ENCODE measurements at places on chromosomes 6 and 20. TPM values are rescaled to one million over a fixed set of nuclear protein-coding genes. Genes with fewer than 3 reads are reported as not detected.

Gene CDK5RAP1
- 30.5 TPM for polyA plus RNA-seq

Gene TSPO2
- polyA plus RNA-seq = not detected

Gene COL21A1
- 0.07 TPM for polyA plus RNA-seq

Gene PRL
- polyA plus RNA-seq = not detected

Gene DNAJC5
- 26.2 TPM for polyA plus RNA-seq

Gene CST1
- not detected for polyA plus RNA-seq

Gene ROS1
- polyA plus RNA-seq = 1.8 TPM

Gene SIRPD
- polyA plus RNA-seq = not detected

Gene C20orf202
- polyA plus RNA-seq = not detected

Gene LAMA4
- polyA plus RNA-seq = 9.4 TPM

Gene TNFRSF21
- polyA plus RNA-seq = 9.2 TPM

Gene SLC17A4
- not detected for polyA plus RNA-seq

DNA sequence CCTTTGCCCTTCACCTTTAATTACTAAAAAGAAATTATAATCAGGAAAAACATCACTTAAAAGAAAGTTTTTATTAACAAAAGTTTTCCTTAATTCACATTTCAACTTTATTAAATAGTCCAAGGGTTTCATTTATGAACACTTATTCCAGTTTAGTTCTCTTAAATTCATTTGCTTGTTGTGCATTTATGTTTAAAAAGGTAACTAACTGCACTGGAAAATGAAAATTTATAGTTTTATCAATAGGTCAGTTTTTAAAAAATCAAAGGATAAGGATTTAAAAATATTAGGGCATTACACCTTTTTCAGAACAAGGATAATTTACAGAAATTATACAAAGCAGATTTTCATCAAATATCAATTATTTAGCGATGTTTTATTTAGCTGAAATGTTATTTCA lies 958 bp upstream of the ATP5F1E start:
- no peaks in the 10 kb centered on the region for H3K27me3 ChIP-seq
- peak overlapping the region; percentile 78 for H3K4me3 ChIP-seq
- H3K4me1 ChIP-seq = peaks cover 24% of the 10 kb centered on the region
- no peak for DNase-seq

GRCh38 chr6:125984311-125984710 lies 2.0 kb upstream of the TRMT11 start:
- H3K4me3 ChIP-seq = no peak overlapping the region
- no peak for DNase-seq
- H3K4me1 ChIP-seq = peaks cover 3% of the 10 kb centered on the region
- peak overlapping the region; percentile 77 for H3K27ac ChIP-seq
- no peaks in the 10 kb centered on the region for H3K27me3 ChIP-seq
- no peaks in the 10 kb centered on the region for H3K36me3 ChIP-seq

DNA sequence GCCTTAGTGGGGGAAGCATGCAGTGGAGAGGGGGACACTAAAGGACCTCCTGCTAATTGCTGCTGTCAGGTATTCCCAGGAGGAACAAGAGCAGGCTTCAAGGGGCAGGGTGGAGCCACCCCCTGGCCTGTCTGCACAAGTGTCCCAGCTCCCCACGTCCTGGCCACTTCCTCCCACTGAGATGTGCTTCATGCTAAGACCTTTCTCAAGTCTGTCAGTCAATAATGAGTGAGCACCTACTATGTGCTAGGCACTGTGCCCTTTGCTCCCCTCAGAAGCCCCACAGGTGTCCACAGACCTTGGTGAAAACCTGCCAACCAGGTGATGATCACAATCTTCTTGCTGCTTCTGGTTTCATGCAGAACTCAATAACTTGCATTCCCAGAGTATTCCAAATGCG lies 147.9 kb downstream of the UNC5CL start:
- H3K36me3 ChIP-seq = no peaks in the 10 kb centered on the region
- peaks cover 27% of the 10 kb centered on the region for H3K4me1 ChIP-seq
- H3K27ac ChIP-seq = no peak overlapping the region
- no peaks in the 10 kb centered on the region for H3K27me3 ChIP-seq
- DNase-seq = no peak

- DNase-seq = no peak
- H3K27ac ChIP-seq = no peak overlapping the region
- H3K27me3 ChIP-seq = no peaks in the 10 kb centered on the region
- peaks cover 40% of the 10 kb centered on the region for H3K36me3 ChIP-seq
- H3K4me3 ChIP-seq = no peak overlapping the region
- H3K4me1 ChIP-seq = no peaks in the 10 kb centered on the region
Observed at GRCh38 chr6:37284781-37285180, 26.8 kb upstream of the TMEM217 start.

DNA sequence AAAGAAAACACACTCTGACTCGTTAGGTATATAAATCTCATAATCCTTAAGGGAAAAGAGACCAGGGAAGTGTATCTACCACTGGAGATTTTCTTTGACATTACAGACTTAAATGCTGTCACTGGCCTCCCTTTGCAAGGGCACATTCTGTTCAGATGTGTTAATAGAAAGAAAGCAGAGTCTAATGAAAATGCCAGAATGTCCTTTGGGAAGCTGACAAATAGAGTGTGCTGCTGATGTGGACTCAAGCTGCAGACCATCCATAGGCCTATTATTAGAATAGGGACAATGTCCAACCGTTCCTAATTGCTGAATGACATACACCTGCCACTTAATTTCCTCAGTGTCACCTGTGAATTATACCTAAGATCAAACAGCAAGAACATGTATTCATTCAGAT lies 41.2 kb downstream of the SLC35D3 start:
- H3K27me3 ChIP-seq = no peaks in the 10 kb centered on the region
- no peak overlapping the region for H3K4me3 ChIP-seq
- no peaks in the 10 kb centered on the region for H3K36me3 ChIP-seq
- H3K27ac ChIP-seq = no peak overlapping the region

- no peaks in the 10 kb centered on the region for H3K36me3 ChIP-seq
- no peak for DNase-seq
- H3K27me3 ChIP-seq = no peaks in the 10 kb centered on the region
- H3K4me3 ChIP-seq = no peak overlapping the region
- H3K4me1 ChIP-seq = peaks cover 27% of the 10 kb centered on the region
Observed at GRCh38 chr6:113560908-113561307, 296.2 kb upstream of the MARCKS start.

DNA sequence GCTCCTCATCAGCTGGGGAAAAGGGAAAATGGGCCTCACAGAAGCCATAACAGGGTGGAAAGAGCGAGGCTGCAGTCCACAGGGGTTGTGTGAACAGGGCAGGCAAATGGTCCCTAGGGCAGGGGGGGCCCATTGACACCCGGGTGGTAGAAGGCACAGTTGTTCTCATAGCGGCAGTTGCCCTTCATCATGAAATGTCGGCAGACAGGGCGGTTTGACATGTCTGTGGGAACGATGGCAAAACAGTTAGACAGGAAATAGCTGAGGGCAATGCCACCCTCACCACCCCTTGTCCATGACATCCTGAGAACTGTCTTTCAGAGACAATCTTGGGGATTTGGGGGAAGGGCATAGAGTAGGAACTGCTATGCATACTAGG lies 15.6 kb downstream of the PPP1R10 start:
- H3K27me3 ChIP-seq = no peaks in the 10 kb centered on the region
- DNase-seq = no peak
- H3K36me3 ChIP-seq = peaks cover 61% of the 10 kb centered on the region
- no peak overlapping the region for H3K4me3 ChIP-seq
- H3K4me1 ChIP-seq = no peaks in the 10 kb centered on the region
- H3K27ac ChIP-seq = no peak overlapping the region

GRCh38 chr6:166815629-166816028 lies 140.7 kb downstream of the RNASET2 start:
- DNase-seq = no peak
- H3K4me3 ChIP-seq = no peak overlapping the region
- no peaks in the 10 kb centered on the region for H3K4me1 ChIP-seq
- no peak overlapping the region for H3K27ac ChIP-seq
- no peaks in the 10 kb centered on the region for H3K36me3 ChIP-seq

GRCh38 chr20:63400486-63401210 lies 39.5 kb upstream of the CHRNA4 start:
- peaks cover 38% of the 10 kb centered on the region for H3K4me1 ChIP-seq
- H3K36me3 ChIP-seq = no peaks in the 10 kb centered on the region
- peak; percentile 80 for DNase-seq

DNA sequence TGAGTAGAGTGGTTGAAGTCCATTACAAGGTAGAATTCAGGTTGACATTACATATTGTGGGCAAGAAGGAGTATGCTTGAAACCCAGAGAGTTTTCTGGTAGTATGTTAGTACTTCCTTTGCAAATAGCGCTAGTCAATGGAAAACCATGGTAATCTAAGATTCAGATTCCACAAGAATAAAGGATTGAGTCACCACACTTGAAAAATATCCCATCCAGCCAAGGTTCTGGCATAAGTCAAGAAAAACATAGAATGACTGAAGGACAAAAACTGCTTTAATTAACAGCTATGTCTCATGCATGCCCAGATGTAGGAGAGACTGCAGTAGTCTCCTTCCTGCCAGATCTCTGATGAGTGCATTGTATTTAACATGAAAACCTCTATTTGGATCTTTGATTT lies 469.8 kb downstream of the BMP2 start:
- no peaks in the 10 kb centered on the region for H3K27me3 ChIP-seq
- no peak for DNase-seq
- no peak overlapping the region for H3K4me3 ChIP-seq
- H3K27ac ChIP-seq = no peak overlapping the region

DNA sequence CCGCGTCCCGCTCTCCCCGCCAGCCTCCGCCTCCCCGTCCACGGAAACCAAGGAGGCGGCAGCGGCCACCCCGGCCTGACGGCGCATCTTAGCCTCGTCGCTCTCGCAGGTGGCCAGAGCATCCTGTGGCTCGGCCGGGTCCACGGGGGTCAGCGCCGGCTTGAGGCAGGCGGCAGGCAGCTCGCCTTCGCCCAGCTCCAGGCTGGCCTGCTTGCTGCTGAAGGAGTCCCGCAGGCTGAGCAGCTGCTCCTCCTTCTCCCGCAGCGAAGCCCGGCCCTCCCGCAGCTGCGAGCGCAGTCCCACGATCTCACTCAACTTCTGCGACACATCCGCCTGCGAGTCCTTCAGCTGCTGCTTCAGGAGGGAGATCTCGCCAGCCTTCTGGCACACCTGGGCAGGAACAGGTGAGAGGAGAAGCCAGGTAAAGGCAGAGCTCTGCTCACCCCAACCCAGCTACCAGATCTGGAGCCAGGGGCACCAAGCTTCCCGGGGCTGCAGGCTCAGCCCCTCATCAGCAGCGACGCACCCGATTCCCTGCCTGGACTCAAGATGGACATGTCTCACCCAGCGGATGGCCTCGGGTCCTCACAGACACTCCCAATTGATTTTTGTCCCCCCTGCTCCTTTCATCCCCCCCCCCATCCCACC lies 5.2 kb upstream of the FASTKD5 start:
- H3K4me1 ChIP-seq = peaks cover 5% of the 10 kb centered on the region
- no peak for DNase-seq
- no peaks in the 10 kb centered on the region for H3K27me3 ChIP-seq
- no peaks in the 10 kb centered on the region for H3K36me3 ChIP-seq

DNA sequence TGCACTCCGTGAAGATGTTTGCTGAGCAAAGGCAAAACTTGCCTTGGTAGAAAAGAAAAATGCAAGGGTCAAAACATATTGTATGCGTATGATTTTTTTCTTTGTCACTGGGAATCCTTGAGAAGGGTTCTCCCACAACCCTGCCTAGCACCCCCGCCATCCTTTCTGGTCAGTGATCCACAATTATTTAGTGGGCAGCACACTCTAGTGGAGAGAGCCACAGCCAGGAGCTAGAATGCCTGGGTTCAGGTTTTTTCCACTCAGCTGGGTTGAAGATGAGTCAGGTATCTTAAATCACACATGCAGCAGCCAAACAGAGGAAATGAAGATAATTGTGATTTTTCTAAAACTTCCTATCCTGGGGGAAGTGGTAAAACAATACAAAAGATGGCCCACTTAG lies 243.1 kb downstream of the PKHD1 start:
- no peaks in the 10 kb centered on the region for H3K27me3 ChIP-seq
- DNase-seq = peak; percentile 55
- peak overlapping the region; percentile 95 for H3K27ac ChIP-seq
- no peaks in the 10 kb centered on the region for H3K36me3 ChIP-seq
- H3K4me1 ChIP-seq = no peaks in the 10 kb centered on the region

DNA sequence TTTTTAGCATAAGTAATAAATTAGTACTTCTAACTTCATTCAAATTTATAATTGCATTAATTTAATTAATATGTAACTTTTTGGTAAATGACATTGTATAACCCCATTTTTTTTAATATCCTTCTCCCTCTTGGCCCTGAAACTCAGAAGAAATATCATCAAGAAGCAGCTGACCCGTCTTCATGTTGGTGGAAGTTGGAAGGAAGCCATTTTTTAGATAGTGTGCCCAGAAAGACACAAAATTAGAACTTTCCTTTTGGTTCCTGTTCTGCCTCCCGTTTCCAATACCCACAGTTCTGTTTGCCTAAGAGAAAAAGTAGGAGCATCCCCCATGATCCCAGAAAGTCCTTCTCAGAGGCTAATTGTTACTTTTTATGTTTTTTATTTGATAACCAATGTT lies 65.5 kb downstream of the PLCB4 start:
- H3K27me3 ChIP-seq = no peaks in the 10 kb centered on the region
- no peak overlapping the region for H3K27ac ChIP-seq
- DNase-seq = no peak
- no peaks in the 10 kb centered on the region for H3K4me1 ChIP-seq
- H3K36me3 ChIP-seq = no peaks in the 10 kb centered on the region

GRCh38 chr6:139325125-139325524 lies 33.3 kb upstream of the TXLNB start:
- DNase-seq = no peak
- no peaks in the 10 kb centered on the region for H3K4me1 ChIP-seq
- no peaks in the 10 kb centered on the region for H3K27me3 ChIP-seq
- H3K36me3 ChIP-seq = no peaks in the 10 kb centered on the region
- no peak overlapping the region for H3K27ac ChIP-seq

DNA sequence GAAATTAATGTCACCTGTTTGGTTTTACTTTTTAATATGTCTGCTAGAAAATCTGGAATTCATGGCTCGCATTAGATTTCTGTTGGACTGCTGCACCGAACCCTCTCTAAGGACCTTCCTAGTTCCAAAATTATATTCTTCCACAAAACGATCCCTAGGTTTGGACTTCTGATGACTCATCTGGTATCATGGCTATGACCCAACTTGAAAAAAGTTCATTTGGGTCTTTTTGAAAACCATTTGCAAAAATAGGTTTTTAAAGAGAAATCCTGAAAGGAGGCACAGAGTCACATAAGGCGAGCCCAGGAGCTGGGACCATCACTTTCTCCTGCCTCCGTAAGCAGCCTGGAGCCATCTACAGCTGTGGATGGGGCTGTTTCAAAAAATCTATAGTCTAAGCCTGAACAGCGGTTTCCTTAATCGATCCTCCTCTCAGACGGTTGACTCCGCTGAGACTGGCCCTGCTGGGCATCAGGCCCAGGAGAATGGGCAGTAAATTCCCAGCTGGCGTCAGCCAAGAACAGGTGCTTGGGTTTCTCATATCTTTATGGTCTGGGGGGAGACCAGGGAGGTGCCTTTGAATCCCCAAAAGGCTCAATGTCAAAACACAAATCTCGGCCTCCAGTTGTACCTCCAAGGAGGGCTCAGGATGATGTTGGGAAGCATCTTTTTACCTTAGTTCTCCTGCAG lies 44.6 kb downstream of the SLC24A3 start:
- no peak overlapping the region for H3K27ac ChIP-seq
- H3K4me3 ChIP-seq = no peak overlapping the region
- no peak for DNase-seq
- H3K4me1 ChIP-seq = no peaks in the 10 kb centered on the region

GRCh38 chr6:141700819-141701218 lies 431.9 kb upstream of the GJE1 start:
- H3K27me3 ChIP-seq = no peaks in the 10 kb centered on the region
- no peak for DNase-seq
- no peak overlapping the region for H3K4me3 ChIP-seq
